ENCODE measurements at places on chromosomes 7 and 10.

DNA sequence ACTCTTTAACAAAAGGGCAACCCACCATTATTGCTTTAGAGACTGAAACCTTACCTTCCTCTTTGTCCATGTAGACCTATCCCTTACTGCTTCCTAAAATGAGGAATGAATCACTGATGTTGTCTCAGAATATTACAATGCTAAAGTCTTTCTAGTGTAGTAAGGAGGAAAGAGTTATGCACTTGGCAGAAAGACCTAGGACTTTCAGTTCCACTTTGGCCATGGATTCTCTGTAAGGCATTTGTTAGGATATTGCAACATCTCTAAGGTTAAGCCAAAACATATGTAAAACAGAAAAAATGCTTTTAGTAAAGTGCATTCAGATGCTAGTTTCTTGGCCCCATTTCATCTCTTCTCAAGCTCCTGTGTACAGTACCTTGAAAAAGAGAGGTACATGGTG lies 230.9 kb downstream of the PARD3 start:
- DNase-seq = no peak

- peak; percentile 47 for DNase-seq
These were observed 431.8 kb upstream of the MGMT start for GRCh38 chr10:129035052-129035827.

DNA sequence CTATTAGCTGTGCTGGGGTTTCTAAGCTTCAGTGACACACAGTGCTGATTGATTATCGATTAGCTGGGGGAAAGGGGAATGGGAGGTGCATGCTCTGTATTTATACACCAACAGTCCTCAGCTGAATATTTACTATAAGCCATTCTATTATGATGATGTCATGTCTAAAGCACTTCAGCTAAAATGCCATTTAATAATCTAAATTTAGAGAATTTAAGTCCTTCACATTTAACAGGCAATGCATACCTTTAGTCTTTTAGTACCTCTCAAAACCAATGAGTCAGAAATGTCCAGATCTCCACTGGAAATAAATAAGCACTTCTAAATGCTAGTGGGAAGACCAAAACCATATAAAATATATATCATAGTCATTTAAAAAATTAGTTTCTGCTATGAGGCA lies 24.6 kb downstream of the RPP38 start:
- no peak for DNase-seq

- no peak for DNase-seq
These were observed 15.3 kb upstream of the AKR1C1 start for GRCh38 chr10:4947635-4948596.

GRCh38 chr10:297567-297966 lies 162.3 kb downstream of the ZMYND11 start:
- DNase-seq = no peak

- peak; percentile 48 for DNase-seq
These were observed 80.2 kb downstream of the RNF216 start for GRCh38 chr7:5701085-5701914.

- no peak for DNase-seq
These were observed 133.1 kb upstream of the EEPD1 start for GRCh38 chr7:36019980-36020379.

GRCh38 chr7:18224138-18224537 lies 196.5 kb upstream of the PRPS1L1 start:
- no peak for DNase-seq

DNA sequence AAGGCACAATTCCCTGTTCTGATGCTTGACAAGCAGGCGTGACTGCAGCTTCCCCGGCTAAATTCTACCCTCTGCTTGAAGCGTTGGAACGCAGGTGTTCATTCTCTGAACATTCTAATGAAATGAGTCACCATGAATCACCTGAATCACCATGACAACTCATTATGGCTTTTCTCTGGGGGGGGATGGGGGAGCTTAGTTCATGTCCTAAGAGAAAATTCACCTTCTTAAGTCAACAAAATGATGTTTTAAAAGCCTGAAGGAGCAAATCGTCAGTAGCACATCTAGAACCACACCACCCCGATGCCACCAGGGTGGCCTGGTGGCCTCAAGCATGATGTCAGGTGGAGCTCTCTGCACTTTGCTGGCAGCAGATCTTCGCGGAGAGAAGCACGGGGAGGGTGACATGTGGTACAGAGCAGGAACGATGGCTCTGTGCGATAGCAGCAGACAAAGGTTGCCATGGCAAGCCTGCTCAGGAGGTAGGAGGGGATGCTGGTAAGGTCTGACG lies 33.7 kb downstream of the DDC start:
- no peak for DNase-seq

GRCh38 chr10:32148864-32149251 lies 92.6 kb upstream of the KIF5B start:
- no peak for DNase-seq

DNA sequence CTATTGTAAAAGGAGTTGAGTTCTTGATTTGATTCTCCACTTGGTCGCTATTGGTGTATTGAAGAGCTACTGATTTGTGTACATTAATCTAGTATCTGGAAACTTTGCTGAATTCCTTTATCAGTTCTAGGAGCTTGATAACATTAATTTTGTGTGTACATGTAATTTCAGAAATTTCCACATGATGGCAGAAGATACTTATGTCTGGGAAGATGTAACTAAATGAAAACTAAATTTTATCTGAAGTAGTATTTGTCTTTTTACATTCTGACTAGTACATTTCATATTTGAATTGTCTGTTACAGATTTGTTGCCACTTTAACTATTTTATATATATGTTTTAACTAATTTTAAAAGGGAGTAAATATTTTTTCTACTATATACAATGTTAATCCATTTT lies 27.6 kb downstream of the SDHAF3 start:
- DNase-seq = peak; percentile 32

- DNase-seq = no peak
These were observed 97.6 kb downstream of the KIAA1217 start for GRCh38 chr10:24306507-24306875.

- no peak for DNase-seq
These were observed 56.4 kb downstream of the MYPN start for GRCh38 chr10:68165643-68166042.

DNA sequence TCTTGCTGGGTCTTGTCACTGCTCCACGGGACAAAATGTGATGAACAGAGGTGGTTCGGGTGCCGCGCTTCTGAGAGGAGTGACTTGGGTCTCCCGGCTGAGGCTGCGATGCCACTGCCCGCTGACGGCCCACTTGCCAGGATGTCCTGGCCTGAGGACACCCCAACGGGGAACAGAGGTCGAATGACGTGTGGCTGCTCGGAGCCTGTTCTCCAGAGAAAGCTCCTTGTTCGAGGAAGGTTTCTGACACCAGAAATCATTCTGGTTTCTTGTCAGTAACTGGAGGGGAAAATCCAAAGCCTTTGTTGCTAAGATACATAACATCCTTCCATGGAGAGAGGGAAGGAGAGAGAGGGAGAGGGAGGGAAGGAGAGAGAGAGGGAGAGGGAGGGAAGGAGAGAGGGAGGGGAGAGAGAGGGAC lies 236.4 kb downstream of the WDR37 start:
- DNase-seq = no peak

- no peak for DNase-seq
These were observed 33.9 kb upstream of the CTTNBP2 start for GRCh38 chr7:117907049-117907640.

DNA sequence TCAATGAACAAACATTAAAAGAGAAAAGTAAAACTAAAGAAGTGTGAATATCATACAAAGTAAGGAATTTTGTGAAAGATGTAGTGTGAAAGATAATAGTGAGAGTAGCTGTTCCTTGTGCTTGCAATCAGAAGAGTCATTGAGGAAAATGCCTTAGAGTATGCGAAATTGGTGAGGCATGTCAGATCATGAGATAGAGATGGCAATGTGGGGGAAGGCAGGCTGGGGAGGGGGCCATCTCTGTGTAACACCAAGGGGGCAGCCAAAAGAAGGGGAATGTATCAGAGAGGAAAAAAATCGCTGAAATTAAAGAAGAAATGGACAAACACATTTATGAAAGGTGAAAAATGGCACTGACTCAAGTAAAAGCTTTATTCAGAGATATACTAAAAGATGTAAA lies 19.6 kb upstream of the PRKAR2B start:
- no peak for DNase-seq

- peak; percentile 29 for DNase-seq
These were observed at the start of gene RBM20 for GRCh38 chr10:110643653-110644597. Gene RBM20, plus strand, starts transcription at chr10:110644336. Its CDS starts 119 bp downstream, at chr10:110644455.

DNA sequence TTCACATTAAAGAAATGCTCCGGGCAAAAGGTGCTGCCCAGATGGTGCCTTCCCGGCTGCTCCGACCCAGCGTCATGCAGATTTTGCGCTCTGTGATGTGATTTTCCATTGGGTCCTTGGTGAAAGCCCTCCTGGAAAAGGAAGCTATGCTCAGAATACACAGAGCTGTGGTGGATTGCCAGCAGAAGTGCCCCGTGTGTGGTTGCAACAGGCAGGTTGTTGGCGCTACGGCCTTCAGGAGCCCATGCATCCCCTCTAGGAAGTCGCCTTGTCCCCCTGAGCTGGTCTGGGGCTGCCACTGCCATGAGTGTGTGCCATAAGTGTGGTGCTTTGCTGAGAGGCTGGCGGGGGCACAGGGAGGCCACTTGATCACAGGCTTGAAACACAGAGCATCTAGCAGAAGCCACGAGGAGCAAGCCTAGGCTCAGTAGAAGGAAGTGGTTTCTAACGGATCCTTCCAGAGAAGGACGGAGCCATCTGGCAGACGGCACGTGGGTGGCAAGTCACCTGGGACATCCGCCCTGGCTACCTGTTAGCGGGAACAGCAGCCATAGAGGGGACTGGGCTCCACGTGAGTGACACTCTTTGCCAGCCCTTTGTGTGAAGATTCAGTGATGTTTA lies 210.9 kb downstream of the CUX1 start:
- DNase-seq = no peak

DNA sequence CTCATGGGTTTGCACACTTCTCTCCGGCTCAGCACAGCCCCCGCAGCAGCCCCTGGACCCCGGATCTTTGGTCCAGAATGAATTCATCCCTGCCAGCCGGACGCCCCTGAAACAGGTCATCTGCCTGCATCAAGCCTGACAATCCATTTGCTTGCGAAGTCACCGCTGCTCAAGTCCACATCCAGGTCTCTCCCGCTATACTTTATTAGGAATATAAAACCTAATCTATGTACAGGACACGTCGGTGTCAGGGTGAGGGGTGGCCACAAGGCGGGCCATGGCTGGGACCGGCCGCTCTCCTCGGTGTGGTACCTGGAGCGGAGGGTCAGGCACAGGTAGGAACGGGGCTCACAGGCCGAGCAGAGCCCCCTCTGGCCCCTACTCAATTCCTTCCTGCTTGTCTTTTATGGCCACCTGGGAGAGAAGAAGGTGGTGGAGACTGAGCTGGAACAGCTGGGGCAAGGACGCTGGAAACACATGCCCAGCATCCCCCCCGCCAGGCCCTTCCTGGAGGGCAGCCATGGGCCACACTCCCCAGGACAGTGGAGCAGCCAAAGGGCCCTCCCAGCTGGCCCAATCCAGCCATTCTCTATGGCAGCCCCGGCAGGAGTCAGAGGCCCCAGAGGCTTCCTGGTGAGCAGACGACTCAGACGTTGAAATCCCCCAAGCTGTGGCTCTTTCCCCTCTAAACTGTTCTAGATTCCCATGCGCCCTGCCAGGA lies 5.3 kb downstream of the POLR2J start:
- DNase-seq = no peak

DNA sequence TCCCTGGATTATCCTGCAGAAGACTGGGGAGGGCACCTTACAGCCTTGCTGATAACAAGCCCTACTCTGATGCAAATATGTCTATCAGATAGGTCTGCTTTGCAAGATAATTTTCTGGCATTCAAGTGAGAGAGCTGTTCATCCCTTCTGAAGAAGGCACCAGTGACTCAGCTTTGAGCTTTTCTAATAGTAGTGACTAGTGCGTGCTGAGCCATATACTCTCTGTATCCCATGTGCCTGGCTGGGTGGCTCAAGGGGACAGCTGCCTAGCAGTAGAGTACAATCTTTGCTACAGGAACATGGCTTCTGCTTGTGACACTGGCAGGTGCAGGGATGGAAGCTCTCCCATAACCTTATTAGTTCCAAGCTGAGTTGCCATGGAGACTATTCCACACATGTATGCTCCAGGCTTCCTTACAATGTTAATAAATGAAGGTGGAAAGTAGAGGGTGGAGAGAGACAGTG lies 35.0 kb upstream of the ABCB4 start:
- no peak for DNase-seq

DNA sequence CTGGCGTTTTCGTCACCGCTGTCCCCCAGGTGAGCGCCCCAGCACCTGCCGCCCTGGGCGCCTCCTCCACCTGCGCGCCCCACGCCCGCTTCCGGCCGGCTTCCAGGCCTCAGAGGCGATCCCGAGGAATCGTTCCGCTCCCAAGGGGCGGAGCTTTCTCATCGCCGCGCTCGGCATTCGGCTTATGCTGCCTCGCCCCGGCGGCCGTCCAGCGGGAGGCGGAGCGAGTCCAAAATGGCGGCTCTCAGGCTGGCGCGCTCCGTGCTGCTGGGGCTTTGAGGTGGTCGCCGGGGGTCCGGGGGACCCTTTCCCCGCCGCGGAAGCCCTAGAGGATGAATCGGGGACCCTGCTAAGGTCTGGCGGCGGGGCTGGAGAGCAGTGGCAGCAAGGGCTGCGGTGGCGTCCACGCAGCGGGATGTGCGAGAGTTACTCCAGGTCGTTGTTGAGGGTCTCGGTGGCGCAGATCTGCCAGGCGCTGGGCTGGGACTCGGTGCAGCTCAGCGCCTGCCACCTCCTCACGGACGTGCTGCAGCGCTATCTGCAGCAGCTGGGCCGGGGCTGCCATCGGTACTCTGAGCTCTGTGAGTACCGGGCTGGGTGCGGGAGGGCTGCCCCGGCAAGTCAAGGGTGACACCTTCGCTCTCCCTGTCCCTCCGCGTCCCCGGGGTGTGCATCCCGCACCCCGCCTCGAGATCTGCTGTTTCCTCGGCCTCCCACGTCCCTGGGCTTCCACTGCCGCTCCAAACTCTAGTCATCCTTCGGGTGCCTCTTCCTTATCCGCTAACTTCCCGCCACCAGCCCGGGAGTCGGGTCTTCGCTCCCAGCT lies at the start of gene TAF3:
TSS of gene TAF3 (plus strand) at position 211 of the 826 bp plus-strand sequence. CDS start at position 416, 205 bp downstream.
- peak; percentile 88 for DNase-seq

- no peak for DNase-seq
These were observed 234.6 kb downstream of the SNX10 start for GRCh38 chr7:26526265-26526587.

DNA sequence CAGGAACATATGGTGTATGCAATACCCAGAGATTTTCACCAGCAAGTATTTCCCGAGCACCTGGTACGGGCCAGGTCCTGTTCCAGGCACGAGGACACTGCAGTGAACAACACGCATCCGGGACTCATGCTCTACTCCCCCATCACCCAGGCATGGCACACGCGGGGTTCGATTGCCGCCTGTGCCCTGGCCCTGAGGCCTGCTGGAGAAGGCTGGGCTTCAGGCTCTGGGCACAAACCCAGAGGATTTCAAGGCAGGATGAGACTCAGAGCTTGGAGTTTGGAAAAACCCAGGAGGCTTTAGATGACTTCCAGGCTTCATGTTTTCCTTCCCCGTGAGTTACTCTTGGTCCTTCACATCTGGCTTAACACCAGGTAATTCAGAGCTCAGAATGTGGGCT lies 143.5 kb downstream of the NEURL1 start:
- DNase-seq = no peak

- DNase-seq = no peak
These were observed 78.5 kb upstream of the LANCL2 start for GRCh38 chr7:55286666-55287065.

Data from T-helper 2 cell (primary cell).